WTC11 (cell line): ENCODE measurements at places on chromosomes 7 and 10. TPM values are rescaled to one million over a fixed set of nuclear protein-coding genes. Genes with fewer than 3 reads are reported as not detected.

Gene LIPJ
- 0.09 TPM in 1 of 3 replicates, not detected in the others for total RNA-seq

Gene SLC16A12
- 8.0 to 10.9 TPM (median 8.3 TPM) in 3 replicates for total RNA-seq

Gene HOXA11
- not detected in 3 replicates for total RNA-seq

Gene FGF8
- total RNA-seq = 14.0 to 28.9 TPM (median 16.4 TPM) in 3 replicates

Gene PLEKHA1
- 34.6 to 46.6 TPM (median 43.7 TPM) in 3 replicates for total RNA-seq

Gene UCN3
- not detected in 3 replicates for total RNA-seq

Gene ARF5
- total RNA-seq = 167 to 173 TPM (median 171 TPM) in 3 replicates

Gene PILRA
- total RNA-seq = 1.8 to 3.2 TPM (median 3.0 TPM) in 3 replicates

- no peak for DNase-seq
- H3K36me3 ChIP-seq = peaks cover 19% of the 10 kb centered on the region
- no peak overlapping the region for H3K4me3 ChIP-seq
- no peak overlapping the region for H3K27ac ChIP-seq
- H3K27me3 ChIP-seq = no peaks in the 10 kb centered on the region
Measured at GRCh38 chr10:4266416-4267085, 481.5 kb upstream of the KLF6 start.

DNA sequence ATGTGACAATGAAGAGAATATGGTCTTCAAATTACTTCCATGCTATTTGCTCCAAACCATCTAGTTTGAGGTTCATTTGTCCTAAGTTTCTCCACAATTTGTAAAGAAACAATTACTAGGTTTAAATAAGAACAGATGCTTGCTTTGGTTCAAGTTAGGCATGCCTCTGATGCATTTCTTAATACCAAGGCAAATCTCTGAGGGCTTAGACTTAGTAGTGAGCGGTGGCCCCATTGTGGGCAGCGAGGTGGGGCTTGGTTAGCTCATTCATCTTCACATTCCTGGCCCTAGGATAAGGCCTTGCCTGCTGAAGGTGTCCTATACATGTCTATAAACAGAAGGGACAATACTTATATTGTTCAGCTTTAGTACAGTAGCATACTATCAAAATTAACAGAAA lies 52.4 kb upstream of the RHEB start:
- no peaks in the 10 kb centered on the region for H3K27me3 ChIP-seq
- H3K27ac ChIP-seq = no peak overlapping the region
- H3K36me3 ChIP-seq = 0 out of 2 replicates have a peak, but pooled peaks cover 3% of the 10 kb centered on the region
- H3K4me3 ChIP-seq = no peak overlapping the region
- DNase-seq = no peak

GRCh38 chr10:110918269-110918642 lies 724 bp downstream of the BBIP1 start:
- peak; percentile 98 for DNase-seq
- no peaks in the 10 kb centered on the region for H3K27me3 ChIP-seq
- no peaks in the 10 kb centered on the region for H3K36me3 ChIP-seq
- peak overlapping the region; percentile 97 for H3K4me3 ChIP-seq
- peak overlapping the region; percentile 86 for H3K27ac ChIP-seq

DNA sequence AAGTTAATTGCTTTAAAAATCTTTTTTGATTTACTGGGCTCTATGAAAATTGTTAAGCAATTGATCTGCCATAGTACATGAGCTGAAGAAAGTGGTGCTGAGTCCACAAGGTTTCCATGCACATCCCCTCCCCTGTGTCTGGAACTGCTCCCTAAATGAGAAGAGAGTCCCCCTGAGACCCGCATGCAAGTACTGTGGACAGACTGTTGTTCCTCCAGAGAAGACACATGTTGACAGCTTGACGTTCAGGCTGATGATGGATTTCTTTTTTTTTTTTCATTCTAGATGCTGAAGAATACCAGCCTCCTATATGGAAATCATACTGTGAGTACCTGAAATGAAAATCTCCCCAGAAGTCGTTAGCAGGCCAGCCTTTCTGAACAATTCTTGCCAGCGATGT lies 159.8 kb downstream of the CHN2 start:
- no peaks in the 10 kb centered on the region for H3K36me3 ChIP-seq
- H3K4me1 ChIP-seq = peaks cover 4% of the 10 kb centered on the region
- H3K27me3 ChIP-seq = no peaks in the 10 kb centered on the region
- no peak overlapping the region for H3K27ac ChIP-seq

GRCh38 chr10:97390091-97390490 lies 11.0 kb downstream of the RRP12 start:
- no peaks in the 10 kb centered on the region for H3K4me1 ChIP-seq
- H3K27ac ChIP-seq = no peak overlapping the region
- no peaks in the 10 kb centered on the region for H3K27me3 ChIP-seq
- DNase-seq = no peak
- no peak overlapping the region for H3K4me3 ChIP-seq

DNA sequence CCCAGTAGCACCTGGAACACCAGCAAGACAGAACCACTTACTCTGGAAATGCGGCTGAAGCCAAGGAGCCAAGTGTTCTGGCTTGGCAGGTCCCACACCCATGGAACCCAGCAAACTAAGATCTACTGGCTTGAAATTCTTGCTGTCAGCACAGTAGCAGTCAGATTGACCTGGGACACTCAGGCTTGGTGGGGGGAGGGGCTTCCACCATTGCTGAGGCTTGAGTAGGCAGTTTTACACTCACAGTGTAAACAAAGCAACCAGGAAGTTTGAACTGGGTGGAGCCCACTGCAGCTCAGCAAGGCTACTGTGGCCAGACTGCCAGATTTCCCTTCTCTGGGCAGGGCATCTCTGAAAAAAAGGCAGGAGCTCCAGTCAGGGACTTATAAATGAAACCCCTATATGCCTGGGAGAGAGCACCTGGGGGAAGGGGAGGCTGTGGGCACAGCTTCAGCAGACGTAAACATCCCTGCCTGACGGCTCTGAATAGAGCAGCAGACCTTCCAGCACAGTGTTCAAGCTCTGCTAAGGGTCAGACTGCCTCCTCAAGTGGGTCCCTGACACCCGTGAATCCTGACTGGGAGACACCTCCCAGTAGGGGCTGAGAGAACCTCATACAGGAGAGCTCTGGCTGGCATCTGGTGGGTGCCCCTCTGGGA lies 121.2 kb downstream of the MTERF1 start:
- H3K36me3 ChIP-seq = no peaks in the 10 kb centered on the region
- peaks cover 6% of the 10 kb centered on the region for H3K4me1 ChIP-seq
- peaks cover 9% of the 10 kb centered on the region; the same call in 1 of the 2 replicates for H3K27me3 ChIP-seq
- no peak overlapping the region for H3K4me3 ChIP-seq
- H3K27ac ChIP-seq = peak overlapping the region; percentile 16; the same call in 1 of the 2 replicates

DNA sequence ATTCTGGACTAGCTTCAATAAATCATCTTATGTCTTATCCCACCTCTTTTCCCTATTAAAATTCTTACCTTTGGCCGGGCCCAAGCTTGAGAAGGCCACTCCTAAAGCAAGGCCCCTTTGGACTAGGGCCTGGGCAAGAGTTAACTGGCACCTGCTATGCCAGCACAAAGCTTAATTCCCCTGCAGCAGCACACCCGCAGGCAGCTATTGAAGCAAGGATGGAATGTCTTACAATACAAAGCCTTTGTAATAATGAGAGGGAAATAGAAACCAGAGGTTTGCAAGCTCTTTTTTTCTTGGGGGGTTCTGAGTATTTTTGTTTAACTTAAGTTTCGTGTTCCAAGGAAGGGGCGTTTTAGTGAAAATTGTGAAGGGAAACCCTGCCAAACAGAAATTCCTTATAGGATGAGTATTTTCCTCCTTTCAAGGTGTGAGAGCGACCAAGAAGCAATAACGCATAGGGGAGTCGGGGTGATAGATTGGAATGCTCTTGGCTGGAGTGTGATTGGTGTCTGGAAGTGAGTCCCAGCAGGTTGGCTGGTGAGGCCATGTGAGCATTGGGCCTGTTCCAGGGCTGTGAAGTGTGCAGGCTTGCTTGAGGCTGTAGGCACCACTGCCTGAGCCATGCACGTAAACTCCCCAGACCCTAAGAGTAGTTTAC lies 148.5 kb downstream of the KIAA1217 start:
- DNase-seq = peak; percentile 21
- H3K27me3 ChIP-seq = no peaks in the 10 kb centered on the region
- peaks cover 34% of the 10 kb centered on the region for H3K4me1 ChIP-seq
- peak overlapping the region; percentile 51; the same call in 1 of the 2 replicates for H3K27ac ChIP-seq
